ENCODE measurements at places on chromosomes 13 and 19.

- no peak for DNase-seq
Observed at GRCh38 chr19:10135551-10136334, 16.0 kb upstream of the EIF3G start.

DNA sequence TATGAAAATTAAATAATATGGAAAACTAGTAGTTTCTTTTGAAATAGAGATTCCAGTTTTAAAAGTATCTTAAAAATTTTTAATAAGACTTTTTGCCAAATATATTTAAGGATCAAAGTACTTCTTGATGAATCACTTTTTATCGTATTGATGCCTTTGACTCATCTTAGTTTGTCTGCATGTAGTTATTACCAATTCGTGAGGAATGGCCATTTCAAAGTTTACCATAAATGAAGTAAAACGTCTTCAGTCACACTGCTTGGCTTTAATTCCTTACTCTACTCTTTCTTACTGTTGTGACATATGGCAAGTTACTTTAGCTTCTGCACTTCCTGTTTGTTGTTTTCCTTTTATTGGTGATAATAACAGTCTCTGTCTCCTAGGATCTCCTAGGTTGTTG, 38.3 kb downstream of the NDFIP2 start:
- no peak for DNase-seq

DNA sequence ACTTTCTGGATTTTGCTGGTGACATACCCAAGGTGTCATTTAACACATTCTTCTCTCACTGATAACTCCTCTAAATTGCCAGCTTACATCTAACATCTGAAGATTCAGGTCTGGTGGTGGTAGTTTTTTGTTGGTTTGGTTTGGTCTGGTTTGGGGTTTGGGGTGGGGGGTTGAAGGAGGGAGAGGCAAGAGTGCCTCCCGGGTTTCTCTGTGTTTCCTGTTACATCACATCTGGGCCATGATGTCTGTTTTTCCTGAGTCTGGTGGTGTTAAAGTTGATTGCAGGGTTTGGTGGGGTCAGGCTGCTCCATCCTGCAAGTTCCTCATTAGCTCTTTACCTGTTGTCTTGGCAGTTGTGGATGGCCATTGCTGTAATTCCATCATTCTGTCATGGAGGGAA, 155.8 kb upstream of the UBL3 start:
- no peak for DNase-seq

GRCh38 chr13:113907635-113908617, 44.0 kb upstream of the GAS6 start:
- no peak for DNase-seq

GRCh38 chr13:114127473-114128347, 4.7 kb downstream of the RASA3 start:
- no peak for DNase-seq

DNA sequence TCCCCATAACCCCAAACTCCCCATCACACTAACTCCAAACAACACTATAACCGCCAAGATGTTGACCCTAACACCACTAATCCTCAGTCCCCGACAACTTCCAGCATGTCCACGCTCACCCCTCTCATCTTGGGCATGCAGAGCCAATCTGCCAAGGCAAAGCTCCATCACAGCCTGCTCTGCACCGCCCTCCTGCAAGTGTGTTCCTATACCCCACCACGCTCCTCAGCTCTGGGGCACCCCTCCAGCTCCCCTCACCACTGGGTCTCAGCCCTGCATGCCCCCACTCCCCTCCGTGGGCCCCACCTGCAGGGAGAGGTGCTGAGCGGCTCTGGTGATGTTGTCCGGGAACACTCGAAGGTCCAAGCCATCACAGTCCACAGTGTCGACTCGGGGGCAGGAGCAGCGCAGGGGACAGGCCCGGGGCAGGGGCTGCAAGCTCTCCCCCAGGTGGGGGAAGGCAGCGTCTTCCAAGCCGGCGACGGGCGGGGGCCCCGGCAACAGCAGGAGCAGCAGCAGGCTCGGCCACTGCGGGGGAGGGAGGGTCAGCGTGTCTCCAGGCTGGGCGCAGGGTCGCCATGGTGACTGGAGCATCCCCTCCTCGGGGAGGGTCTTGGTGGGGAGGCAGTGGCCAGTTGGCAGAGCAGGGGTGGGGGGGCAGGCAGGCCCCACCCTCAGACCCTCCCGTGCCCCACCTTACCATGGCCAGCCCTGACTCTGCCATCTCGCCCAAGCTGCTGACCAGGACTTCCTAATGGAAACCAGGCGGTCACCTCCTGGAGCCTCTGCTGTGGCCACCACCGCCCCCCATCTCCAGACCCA, 527 bp downstream of the PODNL1 start:
- DNase-seq, result no peak

- no peak for DNase-seq
Observed at GRCh38 chr19:7515110-7515644, 726 bp upstream of the ZNF358 start.

- DNase-seq, result peak; percentile 95
Observed at GRCh38 chr19:38851622-38852230, 1.9 kb upstream of the HNRNPL start.

GRCh38 chr13:33683376-33683775, 134.6 kb upstream of the RFC3 start:
- no peak for DNase-seq

DNA sequence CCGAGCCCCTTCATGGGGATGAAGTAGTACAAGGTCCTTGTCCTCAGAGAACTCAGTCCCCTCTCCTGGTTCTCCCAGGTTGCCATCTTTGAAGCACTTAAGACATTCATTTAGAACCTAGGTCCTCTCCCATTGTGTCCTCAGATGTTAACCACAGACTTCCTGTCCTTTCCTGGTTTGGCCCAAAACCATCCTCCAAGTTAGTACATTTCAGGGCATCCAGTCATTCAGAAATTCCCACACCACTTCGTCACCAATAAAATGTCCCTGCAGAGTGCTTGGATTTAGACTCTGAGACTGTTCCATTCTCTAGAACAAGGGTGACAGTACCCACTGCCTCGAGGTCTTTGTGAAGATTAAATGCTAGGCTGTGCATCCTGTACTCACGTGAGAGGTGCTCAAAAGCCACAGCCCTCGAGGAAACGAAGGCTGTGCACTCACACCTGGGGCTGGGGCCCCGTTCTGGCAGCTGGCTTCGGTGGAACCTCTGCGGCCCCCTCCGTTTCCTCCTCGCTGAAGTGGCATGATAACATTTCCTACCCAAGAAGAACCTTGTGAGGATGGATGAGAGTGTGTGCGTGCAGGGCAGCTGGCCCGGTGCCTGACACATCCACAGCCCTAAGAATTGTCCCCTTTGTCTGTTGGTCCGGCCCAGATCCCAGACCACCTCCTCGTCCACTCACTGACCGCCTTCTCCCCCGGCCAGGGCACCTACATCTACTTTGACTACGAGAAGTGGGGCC, 4.7 kb downstream of the LENG1 start:
- no peak for DNase-seq

DNA sequence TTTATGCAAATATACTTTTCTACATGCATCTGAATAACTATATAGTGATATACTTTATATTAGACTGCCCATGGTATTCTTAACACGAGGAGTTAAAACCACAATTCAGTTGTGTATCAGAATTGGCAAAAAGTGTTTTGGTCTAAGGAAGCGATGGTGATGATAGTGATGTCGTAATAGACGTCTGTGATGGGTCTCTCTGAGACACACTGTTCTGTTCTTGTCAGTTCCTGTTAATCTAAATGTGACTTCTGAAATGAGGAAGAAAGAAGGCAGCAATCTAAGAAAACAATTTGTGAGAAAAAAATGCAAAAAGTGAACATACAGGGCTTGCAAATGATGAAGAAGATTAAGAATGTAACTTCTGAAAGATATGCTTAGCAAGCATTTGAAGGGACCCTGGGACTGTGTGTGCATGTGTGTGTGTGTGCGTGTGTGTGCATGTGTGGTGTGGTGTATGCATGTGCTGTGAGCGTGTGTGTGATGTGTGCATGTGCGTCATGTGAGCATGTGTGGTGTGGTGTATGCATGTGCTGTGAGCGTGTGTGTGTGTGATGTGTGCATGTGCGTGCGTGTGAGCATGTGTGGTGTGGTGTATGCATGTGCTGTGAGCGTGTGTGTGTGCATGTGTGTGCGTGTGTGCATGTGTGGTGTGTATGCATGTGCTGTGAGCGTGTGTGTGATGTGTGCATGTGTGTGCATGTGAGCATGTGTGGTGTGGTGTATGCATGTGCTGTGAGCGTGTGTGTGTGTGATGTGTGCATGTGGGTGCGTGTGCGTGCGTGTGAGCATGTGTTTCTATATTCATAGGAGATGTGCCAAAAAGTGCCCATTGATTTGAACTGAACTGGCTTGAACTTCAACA, 131.8 kb downstream of the IRS2 start:
- DNase-seq, result no peak

DNA sequence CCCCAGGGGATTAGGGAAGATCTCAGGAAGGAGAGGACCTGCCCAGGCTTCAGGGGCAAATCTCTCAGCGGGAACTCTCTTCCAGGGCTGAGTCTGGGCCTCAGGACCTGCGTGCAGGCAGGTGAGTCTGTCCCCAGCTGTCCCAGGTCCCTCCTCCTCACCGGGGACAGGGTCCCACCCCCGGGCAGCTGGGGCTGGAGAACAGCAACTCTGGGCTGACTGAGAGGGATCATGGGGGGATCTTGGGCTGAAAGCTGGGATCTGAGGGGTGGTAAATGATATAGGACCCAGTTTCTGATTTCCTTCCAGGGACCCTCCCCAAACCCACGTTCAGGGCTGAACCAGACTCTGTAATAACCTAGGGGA, 14.3 kb downstream of the LILRA1 start:
- DNase-seq, result no peak

DNA sequence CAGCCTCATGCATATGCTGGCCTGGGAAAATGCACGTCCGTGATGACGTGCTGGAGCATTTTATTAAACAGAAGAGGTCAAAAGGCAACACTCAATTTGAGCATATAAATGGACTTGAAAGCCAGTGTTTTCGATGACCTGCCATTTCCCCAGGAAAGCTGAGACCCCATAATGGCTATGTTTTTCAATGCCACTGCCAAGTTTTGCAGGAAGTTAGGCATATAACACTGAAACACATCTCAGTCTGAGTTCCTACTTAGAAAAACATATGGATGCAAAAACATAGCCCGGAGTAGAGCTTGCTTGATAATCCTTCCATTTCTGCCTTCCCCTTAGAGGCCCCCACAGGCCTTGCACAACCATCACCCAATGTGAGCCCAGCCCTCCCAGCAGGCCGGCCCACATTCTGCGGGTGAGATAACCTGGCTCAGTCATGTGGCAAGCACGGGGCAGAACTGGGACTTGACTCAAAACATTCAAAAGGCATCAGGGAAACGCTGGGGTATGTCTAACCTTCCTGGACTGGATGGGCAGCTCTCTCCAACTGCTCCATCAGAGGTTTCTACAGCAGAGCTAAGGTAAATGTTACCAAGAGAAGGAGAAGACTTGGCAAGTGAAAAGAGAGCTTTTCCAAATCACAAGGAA, 24.9 kb downstream of the EPS15L1 start:
- no peak for DNase-seq

DNA sequence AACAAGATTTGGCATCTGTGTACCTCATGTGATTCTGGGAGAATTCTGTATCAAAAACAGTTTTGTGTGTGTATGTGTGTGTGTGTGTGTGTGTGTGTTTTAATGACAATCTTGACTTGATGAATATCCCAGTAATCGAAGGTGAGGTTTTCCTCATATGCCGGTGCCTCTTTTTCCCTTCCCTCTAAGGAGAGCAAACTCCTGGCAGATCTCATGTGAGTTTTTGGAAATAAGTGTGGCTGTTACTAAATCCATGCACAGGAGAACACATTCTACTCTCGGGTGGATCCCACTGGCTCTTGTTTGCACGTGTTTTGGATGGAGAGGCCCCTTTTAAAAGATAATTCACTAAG, 29.0 kb upstream of the CEBPG start:
- no peak for DNase-seq

DNA sequence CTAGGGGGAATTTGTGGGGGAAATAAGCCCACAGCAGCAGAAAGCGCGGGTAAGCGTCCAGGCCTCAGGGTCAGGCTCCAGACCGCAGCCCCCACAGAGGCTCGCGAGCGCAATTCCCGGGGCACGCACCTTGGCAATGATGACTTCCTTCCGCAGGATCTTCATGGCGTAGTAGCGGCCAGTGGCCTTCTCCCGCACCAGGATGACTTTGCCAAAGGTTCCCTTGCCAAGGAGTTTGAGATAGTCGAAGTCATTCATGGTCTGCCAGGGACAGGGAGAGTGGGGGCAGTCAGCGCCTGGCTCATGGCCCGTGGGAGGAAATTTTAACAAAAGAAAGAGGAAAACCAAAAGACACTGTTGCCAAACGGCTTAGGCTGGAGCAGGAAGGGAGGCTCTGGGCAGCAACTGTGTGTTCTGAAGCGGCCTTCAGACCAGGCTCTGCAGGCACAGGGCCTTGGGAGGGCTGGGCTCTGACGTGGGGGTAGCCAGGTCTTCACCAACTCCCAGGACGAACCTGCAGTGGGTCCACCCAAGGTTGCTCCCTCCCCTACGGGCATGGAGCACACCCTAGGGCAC, 15.4 kb upstream of the CCNP start:
- DNase-seq, result no peak

DNA sequence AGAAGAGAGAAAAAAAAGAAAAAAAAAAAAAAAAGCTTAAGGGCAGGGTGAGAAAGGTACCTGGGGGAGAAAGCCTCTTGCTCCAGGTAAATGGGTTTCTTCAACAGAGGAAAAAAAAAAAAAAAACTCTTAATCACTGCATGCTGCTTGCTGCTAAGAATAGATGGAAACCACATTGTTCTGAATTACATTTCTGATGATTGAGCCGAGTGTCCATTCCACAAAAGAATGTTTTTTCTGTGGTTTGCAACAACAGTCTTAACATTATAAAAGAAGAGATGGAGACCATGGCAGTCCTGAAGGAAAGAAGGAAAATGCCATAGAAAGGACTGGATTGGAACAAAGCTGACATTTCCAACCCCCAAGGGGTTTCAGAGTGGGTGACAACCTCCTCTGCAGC, 1312.7 kb downstream of the SLITRK1 start:
- no peak for DNase-seq

DNA sequence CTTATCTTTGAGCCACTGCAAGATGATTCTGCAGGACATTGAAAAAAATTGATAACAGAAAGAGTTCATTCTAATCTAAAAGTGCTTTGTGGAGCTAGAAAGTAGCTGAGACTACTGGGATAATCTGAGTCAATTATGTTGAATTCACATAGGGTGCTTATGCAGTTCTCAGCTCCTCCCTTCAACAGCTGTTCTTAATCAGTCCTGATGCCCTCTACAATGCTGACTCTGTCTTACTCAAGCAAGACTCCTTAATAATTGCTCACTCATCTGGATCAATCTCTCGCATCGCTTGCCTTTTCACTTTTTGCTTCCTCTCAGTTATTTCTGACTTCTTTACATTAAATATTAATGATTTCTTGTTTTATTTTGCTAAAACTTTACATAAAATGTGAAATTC, 182.1 kb downstream of the PCDH17 start:
- no peak for DNase-seq

DNA sequence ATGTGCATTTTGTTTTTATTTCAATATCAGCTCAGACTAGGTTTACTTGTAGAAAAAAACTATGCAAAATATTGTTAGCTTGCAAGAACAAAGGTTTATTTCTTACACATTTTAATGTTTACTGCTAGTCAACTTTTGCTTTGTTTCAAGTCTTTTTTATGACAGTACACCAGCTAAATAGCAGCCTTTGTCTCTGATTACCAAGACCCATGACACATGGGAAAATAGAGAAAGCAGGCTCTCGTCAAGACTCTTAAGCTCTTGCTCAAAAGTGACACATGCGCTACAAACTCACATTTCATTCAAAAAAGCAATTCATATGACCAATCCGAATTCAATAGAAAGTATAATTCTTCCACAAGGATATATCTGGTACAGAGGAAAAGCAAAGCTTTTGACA, 642.3 kb upstream of the SLITRK1 start:
- no peak for DNase-seq

Measured in LoVo (cell line).